ENCODE measurements at places on chromosomes 11 and 22. TPM values are rescaled to one million over a fixed set of nuclear protein-coding genes. Genes with fewer than 3 reads are reported as not detected.

The MOGAT2 gene
- total RNA-seq, result not detected

The EFCAB6 gene
- 0.32 TPM for total RNA-seq

The C11orf87 gene
- not detected for total RNA-seq

GRCh38 chr11:65506290-65506771, 7.5 kb downstream of the MALAT1 start:
- peaks cover 3% of the 10 kb centered on the region for H3K36me3 ChIP-seq
- peaks cover 38% of the 10 kb centered on the region for H3K4me1 ChIP-seq

DNA sequence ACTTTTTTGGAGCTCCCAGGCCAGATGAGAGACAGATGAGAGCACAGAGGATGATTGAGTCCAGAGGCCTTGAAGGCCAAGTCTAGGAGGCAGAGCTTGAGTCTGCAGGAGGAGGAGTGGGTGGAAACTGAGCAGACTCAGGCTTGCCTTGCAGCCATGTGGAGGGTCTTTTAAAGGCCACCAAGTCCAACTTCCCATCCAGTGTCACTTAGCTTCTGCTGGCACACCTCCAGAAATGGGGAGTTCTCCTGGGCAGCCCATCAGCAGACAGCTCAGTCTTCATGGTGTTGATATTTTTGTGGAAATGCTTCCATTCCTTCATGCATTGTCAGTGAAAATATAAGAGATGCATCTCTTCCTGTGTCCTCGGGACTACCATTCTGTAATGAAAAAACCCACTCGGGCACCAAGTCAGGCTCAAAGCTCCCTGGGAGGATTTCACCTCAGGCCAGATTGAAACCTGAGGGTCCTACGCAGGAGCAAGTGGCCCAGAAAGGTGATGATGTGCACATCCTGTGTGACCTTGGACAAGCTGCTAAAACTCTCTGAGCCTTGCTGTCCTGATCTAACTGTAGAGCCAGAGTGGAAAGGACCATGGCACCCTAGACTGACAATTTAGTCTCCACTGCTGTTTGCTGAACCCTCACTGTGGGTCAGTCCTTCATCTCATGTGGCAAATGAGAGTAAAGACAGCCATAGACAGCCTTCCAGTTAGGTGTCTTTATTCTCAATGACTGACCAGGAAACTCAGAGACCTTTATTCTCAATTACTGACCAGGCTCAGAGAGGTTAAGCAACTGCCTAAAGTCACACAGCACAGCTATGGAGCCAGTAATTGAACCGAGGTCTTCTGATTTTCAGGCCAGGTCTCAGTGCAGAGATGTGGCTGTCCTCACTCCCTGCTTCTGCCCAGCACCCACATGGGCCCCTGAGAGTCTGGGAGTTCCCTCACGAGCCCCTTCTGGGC, 2.9 kb upstream of the LRRC32 start:
- H3K27me3 ChIP-seq, result peaks cover 28% of the 10 kb centered on the region
- no peaks in the 10 kb centered on the region for H3K4me1 ChIP-seq
- DNase-seq, result no peak

DNA sequence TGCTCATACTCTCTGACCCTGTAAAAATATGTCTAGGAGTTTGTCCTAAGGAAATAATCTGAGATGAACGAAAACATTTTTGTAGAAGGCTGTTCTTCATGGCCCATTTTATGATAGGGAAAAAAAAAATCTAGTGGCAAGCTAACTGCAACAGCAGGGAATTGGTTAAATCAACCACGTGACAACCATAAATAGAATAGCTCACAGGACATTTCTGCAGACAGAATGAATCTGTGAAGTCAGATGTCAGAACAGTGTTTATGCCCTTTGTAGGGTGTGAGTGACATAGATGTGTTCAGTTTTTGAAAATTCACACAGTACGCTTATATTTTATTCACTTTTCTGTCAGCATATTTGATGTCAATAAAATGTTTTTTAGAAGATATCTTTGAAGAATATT, 16.1 kb downstream of the ARHGAP1 start:
- no peak overlapping the region for H3K27ac ChIP-seq
- no peak overlapping the region for H3K4me3 ChIP-seq
- no peak for DNase-seq

DNA sequence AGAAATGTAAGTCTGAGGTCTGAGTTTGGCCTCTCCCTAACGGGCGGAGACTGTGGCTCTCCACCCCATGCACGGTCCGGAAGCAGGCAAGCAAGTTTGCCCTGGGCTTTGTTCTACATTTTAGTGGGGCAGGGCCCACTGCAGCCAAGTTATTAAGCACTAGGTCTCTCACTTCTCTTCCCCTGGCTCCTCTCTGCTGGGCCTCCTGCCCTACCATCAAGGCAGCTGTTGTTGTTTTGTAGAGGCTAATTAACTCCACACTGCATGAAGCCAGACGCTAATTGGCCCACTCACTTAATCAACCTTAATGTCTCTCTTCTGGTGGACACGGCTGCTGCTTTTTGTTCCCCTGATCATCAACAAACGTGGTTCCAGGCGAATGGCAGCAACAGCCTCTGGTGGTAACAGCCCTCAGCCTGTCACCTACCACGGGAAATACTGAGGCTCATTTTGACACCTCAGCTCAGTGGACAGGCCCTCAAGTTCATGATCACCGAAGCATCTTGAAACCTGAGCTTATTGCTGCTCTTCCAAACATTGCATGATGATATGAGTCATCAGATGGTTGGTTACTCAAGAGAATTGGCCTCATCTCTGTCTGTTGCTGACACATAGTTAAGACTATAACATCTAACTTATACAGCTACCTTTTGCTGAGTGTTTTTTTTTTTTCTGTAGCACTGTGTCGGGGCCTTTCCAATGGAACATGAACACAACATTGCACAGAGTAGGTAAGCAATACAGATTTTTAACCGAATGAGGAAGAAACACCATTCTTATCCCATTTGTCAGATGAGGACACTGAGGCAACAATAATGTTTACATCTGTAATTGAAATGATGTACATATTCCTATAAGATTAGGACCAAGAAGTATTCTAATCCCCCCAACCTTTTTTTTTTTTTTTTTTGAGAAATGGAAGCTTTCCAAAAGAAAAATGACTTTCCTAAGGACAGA, 20.8 kb upstream of the LMO2 start:
- H3K27me3 ChIP-seq, result peaks cover 10% of the 10 kb centered on the region
- no peak overlapping the region for H3K27ac ChIP-seq
- no peak overlapping the region for H3K4me3 ChIP-seq
- no peaks in the 10 kb centered on the region for H3K4me1 ChIP-seq
- no peak for DNase-seq

GRCh38 chr11:65221026-65221425, 39.3 kb downstream of the CAPN1 start:
- H3K36me3 ChIP-seq, result no peaks in the 10 kb centered on the region
- no peaks in the 10 kb centered on the region for H3K27me3 ChIP-seq
- no peak for DNase-seq
- peaks cover 15% of the 10 kb centered on the region for H3K4me1 ChIP-seq
- H3K27ac ChIP-seq, result no peak overlapping the region
